ENCODE measurements at places on chromosomes 3 and 15.
A peak's percentile ranks its signal among the peaks of the same experiment; 100 is the strongest.

- no peak for DNase-seq
Observed at GRCh38 chr3:49610666-49611280, 56.5 kb downstream of the BSN start.

GRCh38 chr3:144028798-144029411, 57.3 kb downstream of the DIPK2A start:
- DNase-seq = no peak

- DNase-seq = peak; percentile 15
Observed at GRCh38 chr3:36868614-36869436, 76.0 kb downstream of the TRANK1 start.

GRCh38 chr3:169268286-169268776, 395.2 kb downstream of the MECOM start:
- no peak for DNase-seq

- DNase-seq = no peak
Observed at GRCh38 chr3:106007512-106007911, 138.7 kb upstream of the CBLB start.

- DNase-seq = no peak
Observed at GRCh38 chr15:39781147-39781966, 1.3 kb downstream of the FSIP1 start.

GRCh38 chr15:69668963-69669362, 216.3 kb downstream of the RPLP1 start:
- DNase-seq = no peak

Measured in activated CD8-positive, alpha-beta memory T cell treated with anti-CD3 and anti-CD28 coated beads for 1 hour (primary cell).